ENCODE measurements at places on chromosomes 5 and 9.
A peak's percentile ranks its signal among the peaks of the same experiment; 100 is the strongest.

- DNase-seq: no peak
Observed at GRCh38 chr5:158126442-158127405, 267.8 kb upstream of the CLINT1 start.

GRCh38 chr5:116454417-116454927 is 120.2 kb downstream of the SEMA6A start:
- DNase-seq: peak; percentile 20

- DNase-seq: no peak
Observed at GRCh38 chr5:23717486-23717885, 210.1 kb downstream of the PRDM9 start.

GRCh38 chr9:114096041-114096511 is 3.0 kb downstream of the KIF12 start:
- DNase-seq: no peak

DNA sequence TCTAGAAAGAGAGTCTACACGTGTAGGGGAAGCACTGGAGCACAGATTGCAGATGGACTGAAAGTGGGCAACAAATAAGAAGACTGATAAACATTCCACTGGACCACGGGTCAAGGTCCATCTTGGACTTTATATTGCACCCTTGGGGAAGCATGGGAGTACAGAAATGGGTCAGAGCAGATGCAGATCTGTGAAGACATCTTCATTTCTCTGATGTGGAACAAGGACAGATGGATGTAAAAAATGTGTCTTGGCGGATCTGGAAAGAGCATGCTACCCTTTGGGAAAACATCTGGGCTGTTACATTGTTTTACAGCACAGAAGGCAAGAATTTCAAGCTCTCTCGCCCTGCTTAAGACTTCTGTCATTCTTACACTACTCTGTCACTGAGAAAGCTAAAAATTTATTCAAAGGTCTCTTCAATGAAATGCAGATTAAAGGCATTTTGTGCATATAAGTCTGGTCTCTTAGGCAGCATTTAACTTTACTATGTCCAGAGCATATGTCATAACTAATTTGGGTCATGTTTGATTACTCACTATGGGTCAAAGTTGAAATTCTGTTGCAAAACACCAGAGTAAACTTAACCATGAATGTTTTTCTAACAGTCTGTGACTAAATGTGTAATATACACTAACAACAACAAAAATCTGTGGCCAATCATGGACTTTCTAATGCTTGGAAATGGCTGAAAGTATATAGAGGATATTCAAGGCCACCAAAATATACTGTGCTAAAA is 756.4 kb upstream of the DMAC1 start:
- no peak for DNase-seq

DNA sequence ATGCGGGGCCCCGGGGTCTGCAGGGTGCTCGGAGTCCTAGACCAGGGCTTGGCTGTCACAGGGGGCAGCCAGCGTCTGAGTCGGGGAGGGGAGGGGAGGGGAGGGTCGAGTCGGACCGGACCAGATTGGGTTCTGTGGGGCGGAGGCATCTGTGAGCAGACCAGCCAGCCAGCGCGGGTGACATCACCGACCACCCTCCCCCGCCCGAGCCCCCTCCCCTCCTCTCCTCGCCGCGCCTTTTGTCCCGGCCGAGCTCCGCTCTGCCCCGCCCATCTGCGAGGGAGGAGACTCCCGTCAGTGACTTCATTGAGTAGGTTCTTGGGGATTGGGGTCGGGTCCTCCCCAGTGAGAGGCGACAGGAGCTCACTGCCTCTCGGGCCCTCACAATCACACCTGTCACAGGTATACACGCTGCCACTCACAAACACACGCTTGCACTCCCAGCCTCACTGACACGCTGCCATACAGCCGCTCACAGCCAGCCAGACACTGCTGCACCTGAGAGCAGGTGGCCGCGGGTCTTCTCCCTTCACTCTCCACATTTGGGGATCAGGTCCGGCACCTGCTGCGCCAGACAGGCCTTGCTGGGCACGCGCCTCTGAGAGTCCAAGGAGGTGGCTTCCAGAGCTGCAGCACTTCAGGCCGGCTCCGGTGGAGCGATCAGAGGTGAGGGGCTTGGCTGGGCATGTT is 546 bp downstream of the DNAJB5 start:
- DNase-seq: no peak

DNA sequence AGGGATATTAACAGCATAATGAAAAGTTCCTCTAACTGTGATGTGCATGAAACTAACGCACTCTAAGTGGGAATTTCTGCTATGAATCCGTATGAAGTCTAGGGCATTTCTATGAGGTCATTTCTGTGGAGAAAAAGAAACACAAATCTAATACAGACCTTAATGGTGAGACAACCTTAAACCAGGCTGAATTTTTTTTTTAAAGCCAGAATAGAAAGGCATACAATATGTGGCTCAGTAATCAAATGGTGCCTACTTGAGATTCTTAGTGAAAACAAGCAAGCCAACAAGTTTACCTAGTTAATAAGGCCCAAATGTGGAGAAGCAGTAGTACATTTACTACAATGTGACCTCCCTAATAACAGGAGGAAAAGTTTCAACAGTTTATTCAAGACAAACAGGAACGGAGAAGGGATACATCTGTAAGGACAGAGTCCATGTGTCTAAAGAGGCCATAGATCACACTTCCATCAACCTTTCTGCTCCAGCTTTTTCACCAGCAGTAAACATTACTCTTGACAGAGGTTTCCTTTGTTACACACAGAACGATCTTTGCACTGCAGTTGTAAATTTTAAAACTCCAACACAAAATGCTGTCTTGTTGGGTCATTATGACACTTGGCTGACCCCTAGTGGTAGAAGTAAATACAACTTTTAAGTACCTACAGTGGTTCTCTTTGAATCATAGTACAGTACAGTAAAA is 26.2 kb downstream of the CARNMT1 start:
- DNase-seq: peak; percentile 85

DNA sequence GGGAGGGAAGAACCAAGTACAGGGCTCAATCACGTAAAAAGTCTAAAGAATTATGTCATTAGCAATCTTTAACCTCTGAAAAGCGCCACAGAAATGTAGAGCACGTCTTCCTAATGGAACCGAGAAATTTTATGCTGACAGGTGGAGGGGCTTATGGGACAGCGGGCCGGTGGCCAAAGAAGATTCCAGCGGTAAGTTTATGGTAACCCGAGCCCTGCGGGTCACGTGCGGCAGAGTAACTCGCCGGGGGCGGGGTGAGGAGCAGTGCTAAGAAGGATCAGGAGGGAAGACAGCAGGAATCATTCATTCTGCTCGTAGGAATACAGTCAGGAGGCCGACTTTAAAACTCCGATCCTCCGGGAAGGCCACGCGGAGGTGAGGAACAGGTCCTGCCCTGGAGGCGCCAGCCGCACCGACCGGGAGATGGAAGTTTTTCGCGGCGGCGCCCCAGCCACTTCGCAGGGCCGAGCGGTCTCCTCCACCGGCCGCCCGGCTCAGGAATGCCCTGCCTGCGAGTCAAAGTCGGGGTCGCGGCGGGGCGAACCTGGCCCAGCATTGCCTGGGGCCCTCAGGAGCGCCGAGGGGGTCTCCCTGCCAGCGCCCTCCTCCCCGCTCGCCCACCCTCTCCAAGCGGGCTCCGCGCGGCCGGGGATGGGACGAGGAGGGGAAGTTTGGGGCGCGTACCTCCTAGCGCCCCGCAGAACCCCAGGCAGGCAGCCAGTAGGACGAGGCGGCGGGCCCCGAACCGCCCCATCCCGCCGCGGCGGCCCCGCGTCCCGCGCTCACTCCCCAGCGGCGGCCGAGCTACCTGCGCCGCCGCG is 101.8 kb downstream of the ESM1 start:
- DNase-seq: no peak

GRCh38 chr9:94619026-94619425 is 20.3 kb downstream of the FBP1 start:
- no peak for DNase-seq

DNA sequence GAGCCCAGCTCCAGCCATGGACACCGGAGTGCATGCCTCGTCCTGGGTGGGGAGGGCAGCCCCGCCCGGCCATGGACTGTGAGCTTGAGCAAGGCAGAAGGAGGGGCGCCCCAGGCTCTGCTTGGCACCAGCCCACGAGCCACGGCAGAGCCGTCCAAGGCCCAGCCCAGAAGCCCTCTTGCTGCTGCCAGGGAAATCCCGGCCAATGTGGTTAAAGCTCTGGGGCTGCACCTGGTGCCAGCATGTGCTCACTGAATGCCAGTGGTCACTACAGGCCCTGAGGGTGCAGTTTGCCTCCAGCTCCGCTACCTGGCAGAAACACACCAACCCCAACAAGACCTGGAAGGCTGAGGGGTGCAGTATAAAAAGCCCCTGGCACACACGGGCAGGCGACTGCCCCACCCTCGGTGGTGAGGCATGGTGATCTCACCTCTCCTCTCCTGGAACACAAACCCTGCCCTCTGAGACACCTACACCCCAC is 11.8 kb downstream of the BRD3 start:
- no peak for DNase-seq

- no peak for DNase-seq
Observed at GRCh38 chr5:80037366-80037765, 2.2 kb downstream of the THBS4 start.

GRCh38 chr9:7186175-7186574 is 428.4 kb downstream of the KDM4C start:
- no peak for DNase-seq

DNA sequence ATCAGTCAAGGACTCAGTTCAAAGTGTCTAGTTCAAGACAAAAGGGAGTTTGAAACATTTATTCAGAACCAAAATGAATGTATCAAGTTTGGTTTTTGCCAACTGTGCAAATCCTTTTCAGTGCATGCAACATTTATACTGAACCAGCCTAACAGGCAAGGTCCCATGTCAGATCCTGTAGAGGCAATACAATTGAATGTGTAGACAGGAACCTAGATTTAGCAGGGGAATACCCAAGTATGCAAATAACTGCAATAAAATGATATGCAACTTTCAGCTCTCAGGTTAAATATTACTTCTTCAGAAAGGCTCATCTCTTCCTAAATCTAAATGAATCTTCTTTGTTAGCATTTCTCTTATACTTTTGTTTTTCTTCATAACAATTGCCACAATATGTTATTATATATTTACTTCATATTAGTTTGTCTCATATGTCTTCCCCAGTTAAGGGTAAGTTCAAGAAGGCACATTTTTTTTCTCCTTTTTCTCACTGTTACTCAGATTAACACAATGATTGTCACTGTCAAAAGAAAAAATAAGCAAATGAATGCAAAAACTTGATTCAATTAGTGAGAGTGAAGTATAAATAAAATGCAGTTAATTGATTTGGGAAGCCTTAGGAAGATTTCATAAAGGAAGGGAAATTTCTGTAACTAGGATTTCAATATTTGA is 163.9 kb upstream of the RASA1 start:
- no peak for DNase-seq

- no peak for DNase-seq
Observed at GRCh38 chr9:36169708-36170107, 520 bp downstream of the CCIN start.

DNA sequence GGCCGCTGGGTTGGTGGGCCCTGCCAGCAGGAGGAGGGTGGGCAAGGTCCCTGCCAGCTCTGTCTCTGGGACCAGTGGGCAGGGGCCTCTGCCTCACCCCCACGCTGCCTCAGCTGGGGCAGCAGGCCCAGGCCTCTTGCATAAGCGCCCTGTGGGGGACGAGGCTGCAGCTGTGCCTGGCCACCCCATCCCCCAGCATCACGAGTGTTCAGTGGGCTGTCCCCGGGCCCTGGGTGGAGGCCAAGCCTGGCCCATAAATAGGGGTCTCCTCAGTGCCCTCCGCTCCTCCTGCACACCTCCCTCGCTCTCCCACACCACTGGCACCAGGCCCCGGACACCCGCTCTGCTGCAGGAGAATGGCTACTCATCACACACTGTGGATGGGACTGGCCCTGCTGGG is at the start of gene PTGDS:
Gene PTGDS (plus strand): TSS at position 282 of the 400 bp plus-strand sequence. CDS start 75 bp downstream, at position 357.
- no peak for DNase-seq

DNA sequence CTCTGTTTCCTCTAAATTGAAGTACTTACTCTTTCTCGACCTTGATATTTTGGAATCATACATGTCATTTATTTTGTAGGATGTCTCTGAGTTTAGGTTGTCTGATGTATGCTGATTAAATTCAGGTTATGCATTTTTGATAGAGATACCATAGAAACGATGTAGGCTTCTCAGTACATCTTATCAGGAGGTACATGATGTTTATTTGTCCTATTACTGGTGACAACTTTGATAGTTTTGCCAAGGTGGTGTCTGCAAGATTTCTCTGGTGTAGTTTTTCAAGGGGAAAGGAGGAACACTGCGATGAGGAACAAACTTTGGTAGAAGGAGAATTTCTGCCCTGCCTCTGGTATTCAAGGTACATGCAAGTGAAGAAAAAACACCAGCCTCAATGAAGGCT is 29.9 kb downstream of the SUB1 start:
- no peak for DNase-seq

- no peak for DNase-seq
Observed at GRCh38 chr9:114289106-114289505, 33.8 kb upstream of the ORM1 start.

- no peak for DNase-seq
Observed at GRCh38 chr9:135769489-135770202, 67.7 kb downstream of the KCNT1 start.

GRCh38 chr5:151688436-151688835 is 1.7 kb upstream of the SPARC start:
- DNase-seq: no peak

DNA sequence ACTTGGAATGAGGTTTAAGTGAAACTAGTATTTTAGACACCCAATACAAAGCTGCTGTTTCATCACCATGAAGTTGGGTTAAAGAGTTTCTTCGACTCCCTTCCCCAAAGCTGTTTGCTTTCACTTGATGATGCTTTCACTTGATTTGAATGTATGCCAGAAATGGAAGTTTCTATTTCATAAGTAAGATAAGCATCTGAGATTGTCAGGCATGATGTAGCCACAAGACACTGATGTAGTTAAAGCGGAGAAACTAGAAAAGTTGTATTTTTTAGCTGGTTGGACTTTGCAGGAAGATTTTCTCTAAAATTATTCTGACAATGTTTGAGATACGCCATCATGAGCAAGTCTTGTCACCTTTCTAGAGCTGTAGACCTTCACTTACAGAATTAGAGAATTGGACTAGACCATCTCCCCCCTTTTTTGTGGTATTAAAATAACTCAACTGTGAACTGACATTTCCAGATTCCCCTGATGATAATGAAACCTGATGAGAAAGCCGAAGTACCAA is 20.0 kb downstream of the MOCS2 start:
- DNase-seq: no peak

GRCh38 chr9:100579665-100580064 is 1.8 kb downstream of the CAVIN4 start:
- DNase-seq: no peak
